HCT116 (cell line): ENCODE measurements at places on chromosomes 1 and 21.

DNA sequence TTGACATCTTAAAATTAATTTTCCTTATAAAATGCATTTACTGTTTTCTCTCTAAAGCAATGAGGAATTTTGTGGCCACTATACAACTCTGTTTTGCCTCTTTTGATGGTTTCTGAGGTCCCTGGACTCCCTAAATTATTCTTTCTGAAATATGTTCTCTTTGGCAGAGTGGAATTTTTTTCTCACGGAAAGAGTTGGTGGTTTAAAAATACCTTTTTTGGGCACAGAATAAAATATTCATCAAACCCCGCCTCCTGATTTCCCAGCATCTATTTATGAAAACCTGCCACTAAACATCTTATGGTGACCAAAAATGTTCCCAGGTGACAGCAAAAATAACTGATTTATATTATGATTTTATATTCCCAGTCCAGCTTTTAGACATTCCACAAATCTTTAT, 165.3 kb upstream of the SYT6 start:
- no peak for DNase-seq

DNA sequence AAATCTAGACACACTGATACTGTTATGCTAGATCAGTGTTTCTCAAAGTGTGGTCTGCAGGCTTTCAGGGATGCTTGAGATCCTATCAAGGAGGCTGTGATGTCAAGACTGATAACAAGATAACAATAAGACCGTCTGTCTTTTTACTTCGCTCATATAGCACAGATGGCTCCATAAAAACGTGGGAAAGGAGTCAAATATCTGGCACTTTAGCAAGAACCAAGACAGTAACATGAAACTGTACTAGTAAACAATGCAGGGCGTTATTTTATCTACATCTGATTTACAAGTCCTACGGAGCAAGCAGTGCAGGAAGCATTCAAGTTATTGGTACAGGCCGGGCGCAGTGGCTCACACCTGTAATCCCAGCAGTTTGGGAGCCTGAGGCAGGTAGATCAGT, 3.6 kb upstream of the SPRR3 start:
- no peak for DNase-seq

GRCh38 chr1:52706136-52706670, 8.1 kb upstream of the COA7 start:
- no peak for DNase-seq

DNA sequence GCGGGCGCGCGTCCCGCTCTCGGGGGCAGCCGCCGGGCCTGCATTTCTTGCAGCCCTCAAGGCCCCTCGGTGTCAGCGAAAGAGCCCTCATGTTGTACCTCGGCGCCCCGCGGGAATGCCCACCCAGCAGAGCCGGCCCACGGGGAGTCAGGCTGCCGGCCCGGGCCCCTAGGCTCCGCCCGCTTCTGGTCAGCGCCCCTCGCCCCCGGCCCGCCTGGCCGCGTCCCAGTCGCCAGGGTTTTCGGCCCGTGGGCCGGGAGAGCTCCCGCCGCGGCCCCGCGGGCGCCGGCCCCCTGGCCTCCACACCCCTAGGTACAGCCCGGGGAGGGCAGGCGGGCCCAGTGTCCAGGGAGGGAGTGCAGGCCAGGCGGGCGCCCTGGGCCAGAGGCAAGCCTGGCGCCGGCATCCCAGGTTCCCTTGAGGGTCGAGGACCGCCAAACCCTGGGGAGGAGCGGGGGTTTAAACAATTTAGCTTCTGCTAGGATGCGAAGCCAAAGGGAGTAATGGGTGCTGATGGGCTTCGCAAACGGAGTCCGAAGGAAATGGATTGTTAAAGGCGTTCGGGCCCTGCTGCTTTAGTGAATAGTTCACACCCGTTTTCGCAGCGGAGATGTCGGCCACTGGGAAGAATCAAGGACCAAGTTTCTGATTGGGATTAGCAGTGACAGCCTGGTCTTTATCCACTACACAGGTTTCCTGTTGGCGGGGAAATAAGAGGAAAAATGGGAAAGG, 486 bp upstream of the KCNA3 start:
- no peak for DNase-seq

DNA sequence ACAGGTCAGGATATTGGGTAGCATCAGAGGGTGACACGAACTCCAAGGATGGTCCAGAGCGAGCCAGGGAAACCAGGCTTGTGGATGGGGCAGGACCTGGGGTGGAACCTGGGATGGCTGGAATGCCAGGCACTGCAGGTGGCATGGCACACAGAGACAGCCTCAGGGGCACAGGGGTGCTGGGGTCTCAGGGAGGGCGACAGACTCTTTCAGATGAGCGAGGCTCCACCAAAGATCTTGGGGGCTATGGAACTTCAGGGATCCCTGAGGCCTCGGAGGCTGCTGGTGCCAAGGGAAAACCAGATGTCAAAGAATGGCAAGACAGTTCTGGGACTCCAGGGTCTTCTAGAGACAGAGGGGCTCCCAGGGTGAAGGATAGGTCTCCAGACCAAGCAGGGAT, 21.4 kb downstream of the IGFN1 start:
- DNase-seq = no peak

DNA sequence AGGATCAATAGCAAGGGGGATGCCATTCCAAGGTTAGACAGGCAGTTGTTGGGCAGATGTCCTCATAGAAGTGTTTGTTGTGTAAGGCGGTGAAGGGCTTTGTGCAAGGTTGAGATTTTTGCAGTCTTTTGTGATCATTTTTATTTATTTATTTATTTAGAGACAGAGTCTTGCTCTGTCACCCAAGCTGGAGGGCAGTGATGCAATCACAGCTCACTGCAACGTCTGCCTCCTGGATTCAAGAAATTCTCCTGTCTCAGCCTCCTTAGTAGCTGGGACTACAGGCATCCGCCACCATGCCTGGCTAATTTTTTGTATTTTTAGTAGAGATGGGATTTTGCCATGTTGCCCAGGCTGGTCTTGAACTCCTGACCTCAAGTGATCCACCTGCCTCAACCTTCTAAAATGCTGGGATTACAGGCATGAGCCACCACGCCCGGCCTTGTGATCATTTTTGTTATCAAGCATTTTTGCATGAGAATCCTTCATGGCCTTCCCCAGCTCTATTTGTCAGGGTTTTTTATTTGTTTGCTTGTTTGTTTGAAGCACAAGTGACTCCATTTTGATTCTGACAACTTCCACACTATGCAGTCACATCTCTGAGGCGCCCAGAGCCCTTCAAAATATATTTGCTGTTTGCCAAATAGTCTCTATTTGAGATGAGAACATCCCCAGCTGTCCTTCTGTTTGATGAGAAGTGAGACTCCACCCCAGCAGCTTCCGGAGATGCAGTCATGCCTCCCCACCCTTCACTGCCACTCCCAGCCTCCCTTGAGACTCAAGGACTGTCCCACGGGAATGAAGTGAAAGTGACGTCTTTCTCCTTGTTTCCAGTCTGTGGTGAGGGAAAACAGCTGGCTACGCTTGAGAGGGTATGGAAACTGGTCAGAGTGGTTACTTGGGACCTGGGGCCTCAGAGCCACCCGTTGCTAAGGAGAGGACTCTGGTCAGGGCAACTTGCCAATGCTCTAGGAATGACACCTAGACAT, 38.0 kb downstream of the TMEM50B start:
- DNase-seq = no peak

DNA sequence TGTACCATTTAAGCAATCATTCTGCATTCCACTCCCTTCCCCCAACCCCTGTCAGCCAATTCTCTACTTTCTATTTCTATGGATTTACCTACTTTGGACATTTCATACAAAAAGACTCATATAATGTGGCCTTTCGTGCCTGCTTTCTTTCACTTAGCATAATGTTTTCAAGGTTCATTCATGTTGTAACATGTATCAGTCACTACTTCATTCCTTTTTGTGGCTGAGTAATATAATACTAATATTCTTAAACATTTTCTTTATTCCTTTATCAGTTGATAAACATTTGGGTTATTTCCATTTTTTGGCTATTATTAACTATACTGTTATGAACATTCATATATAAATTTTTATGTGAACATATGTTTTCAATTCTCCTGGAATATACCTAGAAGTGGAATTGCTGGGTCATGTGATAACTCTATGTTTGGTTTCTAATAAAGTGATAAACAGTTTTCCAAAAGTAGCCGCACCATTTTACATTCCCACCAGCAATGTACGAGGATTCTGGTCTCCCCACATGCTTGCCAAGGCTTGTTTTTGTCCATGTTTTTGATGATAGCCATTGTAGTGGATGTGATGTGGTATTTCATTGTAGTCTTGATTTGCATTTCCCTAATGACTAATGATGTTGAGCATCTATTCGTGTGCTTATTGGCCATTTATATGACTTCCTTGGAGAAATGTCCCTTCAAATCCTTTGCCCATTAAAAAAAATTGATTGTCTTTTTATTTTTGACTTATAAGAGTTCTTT, 61.9 kb upstream of the GNG12 start:
- DNase-seq = no peak

DNA sequence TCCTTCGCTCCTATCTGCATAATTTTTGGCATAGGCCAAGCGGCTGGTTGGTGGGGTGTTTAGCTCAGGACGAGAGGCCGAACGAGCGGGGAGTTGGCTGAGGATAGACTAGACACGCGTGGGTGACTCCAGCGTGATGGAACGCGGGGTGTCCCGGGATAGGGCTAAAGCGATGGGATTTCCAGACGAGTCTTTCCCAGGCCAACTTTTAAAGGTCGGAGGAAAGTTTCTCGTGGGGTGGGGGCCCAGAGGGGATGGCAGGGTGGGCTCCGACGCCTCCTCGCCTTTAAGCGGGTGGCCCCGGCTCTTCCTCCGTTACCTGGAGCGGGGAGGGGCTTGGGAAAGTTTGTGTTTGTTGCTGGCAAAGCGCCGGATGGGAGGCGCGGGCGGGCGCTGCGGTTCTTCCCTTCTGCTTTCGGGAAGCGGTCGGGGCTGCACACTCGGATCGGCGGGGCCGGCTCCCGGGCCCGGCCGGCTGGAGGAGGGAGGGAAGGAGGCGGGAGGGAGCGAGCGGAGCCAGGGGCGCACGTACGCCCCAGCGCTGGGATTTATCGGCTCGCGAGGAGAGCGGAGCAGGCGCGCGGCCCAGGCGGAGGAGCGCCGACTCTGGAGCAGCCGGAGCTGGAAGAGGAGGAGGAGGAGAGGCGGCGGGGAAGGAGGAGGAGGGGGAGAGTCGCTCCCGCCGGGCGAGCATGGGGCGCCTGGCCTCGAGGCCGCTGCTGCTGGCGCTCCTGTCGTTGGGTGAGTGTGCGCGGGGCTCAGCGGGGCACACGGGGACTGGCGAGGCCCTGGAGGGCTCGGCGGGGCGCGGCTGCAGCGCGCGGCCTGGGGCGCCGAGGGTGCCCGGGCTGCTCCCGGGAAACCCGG, at the start of gene PTGFRN:
Gene PTGFRN, plus strand, starts transcription at position 405 of the 867 bp plus-strand sequence. Its CDS starts 288 bp downstream, at position 693.
- DNase-seq = peak; percentile 6

GRCh38 chr1:225733254-225733653, 44.4 kb upstream of the SRP9 start:
- DNase-seq = no peak

DNA sequence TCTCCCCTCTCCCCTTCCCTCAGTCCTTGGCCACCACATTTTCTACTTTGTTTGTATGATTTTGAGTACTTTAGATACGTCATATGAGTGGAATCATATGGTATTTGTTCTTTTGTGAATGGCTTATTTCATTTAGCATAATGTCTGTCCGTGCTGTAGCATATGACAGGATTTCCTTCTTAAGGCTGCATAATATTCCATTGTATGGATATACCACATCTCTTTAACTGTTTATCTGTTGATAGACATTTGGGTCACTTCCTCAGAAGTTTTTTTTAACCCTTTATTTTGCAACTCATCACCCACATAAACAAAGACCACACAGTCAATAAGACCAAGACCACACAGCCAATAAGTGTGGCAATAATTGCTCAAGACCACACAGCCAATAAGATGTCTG, 24.9 kb downstream of the FAM163A start:
- no peak for DNase-seq

DNA sequence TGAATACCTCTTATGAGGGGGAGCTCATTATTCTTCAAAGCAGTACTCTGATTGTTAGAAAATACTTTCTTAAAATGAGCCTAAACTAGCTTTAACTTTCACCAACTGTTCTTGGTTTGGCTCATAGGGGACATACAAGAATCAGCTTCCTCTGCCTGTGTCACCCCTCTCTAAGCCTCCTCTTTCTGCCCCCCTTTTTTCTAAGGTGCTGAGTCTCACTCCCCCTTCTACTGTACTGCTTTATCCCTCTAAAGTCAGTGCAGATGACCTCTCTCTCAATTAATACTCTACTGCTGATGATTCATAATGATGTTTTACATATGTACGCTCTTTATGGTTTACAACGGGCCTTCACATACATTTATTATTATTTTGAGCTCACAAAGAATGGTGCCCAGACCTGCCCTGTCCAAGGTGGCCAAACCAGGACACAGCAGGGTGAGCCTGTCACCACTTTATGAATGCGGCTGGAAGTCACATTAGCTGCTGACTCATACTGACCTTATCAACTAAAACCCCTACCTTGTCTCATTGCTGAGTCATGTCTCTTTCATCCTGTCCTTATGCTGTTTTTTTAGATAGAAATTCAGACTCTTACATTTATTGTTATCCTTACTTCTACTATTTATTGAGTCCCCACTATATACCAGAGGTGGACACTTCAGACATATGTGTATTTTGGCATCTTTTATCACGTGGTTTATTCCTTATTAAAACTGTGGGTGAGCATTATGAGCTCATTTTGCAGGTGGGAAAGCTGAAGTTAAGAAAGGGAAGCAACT, 126.9 kb downstream of the RNF220 start:
- peak; percentile 78 for DNase-seq

DNA sequence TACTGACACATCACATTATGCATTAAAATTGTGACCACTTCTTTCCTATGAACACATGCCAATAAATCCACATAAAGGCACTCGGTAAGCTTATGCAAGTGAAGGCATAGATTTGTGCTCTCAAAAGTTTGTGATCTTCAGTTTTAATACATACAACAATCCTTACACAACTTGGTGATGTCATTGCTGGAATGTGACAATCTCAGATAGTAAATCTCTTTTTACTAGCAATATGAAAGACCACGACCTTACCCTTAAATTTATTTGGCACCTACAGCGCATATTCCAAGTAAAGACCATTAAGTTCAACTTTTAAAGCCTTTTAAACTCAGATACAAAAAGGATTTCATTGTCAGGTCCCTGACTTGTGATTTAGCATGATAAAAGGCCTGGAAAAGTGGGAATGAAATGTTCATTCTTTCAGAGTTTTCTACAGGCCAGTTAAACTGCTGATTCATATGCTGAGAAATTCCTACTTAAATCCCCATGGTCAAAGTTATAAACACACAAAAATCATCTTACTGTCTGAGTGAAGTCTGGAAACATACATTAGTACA, 157.4 kb downstream of the SIPA1L2 start:
- DNase-seq = no peak

- no peak for DNase-seq
Observed at GRCh38 chr1:45545553-45546310, 4.9 kb upstream of the AKR1A1 start.

DNA sequence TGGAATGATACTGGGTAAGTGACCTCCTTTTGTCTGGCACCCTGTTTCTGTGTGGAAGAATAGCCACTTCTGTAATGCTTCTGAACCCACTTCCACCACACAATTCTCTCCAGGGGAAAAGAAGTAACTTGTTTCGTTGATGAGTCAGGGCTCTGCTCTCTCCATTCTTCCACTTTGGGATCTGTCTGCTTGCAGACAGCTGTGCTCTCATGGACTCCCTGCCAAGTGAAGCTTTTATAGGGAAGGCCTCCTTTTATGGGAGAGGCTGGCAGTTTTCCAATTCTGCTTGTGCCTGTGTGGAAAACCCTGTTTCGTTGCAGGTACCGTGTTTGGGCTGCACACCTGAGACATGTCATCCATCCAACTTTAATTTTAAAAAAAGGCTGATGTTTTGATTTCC, 130.7 kb downstream of the GIPC2 start:
- no peak for DNase-seq

GRCh38 chr1:39872698-39873097, 10.6 kb downstream of the TRIT1 start:
- no peak for DNase-seq
